ENCODE measurements at places on chromosomes 12 and 14.

- no peaks in the 10 kb centered on the region for H3K4me1 ChIP-seq
- H3K36me3 ChIP-seq: peaks cover 18% of the 10 kb centered on the region
- H3K27me3 ChIP-seq: no peaks in the 10 kb centered on the region
- no peak overlapping the region for H3K27ac ChIP-seq
These were observed 40.6 kb downstream of the FNTB start for GRCh38 chr14:65027127-65027799.

DNA sequence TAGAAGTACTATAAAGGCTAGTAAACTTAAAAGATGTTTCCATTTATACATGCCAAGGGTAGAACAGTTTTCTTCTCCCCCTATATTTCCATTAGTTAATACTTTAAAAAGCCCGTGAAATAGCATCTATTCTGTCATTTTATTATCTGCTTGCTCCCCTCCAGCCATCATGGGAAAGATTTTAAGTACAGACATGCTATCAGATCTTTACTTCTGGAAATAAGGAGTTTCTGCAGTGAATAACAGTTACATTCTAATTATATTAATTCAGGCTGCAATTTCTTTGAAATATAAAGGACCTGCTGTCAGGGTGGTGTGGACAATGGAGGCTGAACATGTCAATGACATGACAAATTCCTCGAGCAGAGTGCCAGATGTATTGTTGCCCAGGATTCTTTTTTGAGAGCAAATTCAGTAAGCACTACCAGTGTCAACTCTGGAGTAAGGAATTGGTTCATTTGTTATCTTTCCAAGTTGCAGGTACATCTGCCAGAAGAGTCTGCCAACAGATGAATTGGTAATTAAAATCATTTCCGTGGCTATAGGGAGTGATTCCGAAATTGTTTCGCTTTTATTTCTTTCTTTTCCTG is 151.3 kb downstream of the BTG1 start:
- no peak for DNase-seq
- H3K36me3 ChIP-seq: no peaks in the 10 kb centered on the region
- peaks cover 25% of the 10 kb centered on the region for H3K4me1 ChIP-seq

DNA sequence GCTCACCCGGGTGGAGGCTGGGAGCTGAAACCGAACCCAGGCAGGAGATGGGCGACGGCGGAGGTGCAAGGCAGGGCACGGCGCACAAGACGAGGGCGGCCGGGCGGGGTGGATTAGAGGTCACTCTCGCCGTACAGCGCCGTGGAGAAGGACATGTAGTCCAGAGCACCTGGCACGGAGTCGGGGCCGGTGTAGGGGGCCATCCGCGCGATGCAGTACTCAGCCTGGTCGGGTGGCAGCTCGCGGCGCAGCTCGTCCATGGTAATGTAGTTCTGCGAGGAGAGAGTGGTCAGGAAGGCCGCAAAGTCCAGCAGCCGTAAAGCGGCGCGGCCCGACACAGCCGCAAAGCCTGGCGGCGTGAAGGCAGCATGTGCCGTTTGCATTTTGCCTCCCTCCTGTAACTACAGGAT is 81.9 kb upstream of the ZFP36L1 start:
- H3K27me3 ChIP-seq: no peaks in the 10 kb centered on the region
- DNase-seq: peak; percentile 69
- H3K4me3 ChIP-seq: no peak overlapping the region

GRCh38 chr12:52601671-52602070 is 408 bp upstream of the KRT72 start:
- no peaks in the 10 kb centered on the region for H3K36me3 ChIP-seq
- H3K4me1 ChIP-seq: no peaks in the 10 kb centered on the region
- peaks cover 37% of the 10 kb centered on the region for H3K27me3 ChIP-seq
- no peak for DNase-seq

GRCh38 chr12:15547691-15548090 is 225.4 kb downstream of the PTPRO start:
- H3K36me3 ChIP-seq: no peaks in the 10 kb centered on the region
- H3K27me3 ChIP-seq: no peaks in the 10 kb centered on the region
- no peak for DNase-seq
- H3K4me1 ChIP-seq: peaks cover 52% of the 10 kb centered on the region
- peak overlapping the region; percentile 19 for H3K4me3 ChIP-seq
- H3K27ac ChIP-seq: no peak overlapping the region

DNA sequence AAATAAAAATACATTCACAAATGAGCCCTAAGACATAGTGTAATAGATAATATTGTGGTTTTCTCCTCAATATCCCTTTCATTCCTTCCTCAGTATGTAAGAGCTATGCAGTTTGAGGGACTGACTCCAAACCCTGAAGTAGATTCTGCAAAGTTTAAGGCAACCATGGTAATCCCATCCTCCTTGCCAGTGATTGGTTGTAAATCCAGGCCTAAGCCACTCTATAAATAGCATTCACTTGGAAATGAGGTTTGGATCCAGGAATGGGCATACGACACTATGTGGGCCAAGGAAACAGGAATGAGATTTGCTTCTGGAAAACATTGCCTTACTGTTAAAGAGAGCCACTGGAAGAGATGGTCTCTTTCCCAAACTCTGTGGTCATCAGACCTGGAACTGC is 468.7 kb upstream of the SOX5 start:
- no peaks in the 10 kb centered on the region for H3K4me1 ChIP-seq
- H3K27me3 ChIP-seq: no peaks in the 10 kb centered on the region
- H3K27ac ChIP-seq: peak overlapping the region; percentile 29

DNA sequence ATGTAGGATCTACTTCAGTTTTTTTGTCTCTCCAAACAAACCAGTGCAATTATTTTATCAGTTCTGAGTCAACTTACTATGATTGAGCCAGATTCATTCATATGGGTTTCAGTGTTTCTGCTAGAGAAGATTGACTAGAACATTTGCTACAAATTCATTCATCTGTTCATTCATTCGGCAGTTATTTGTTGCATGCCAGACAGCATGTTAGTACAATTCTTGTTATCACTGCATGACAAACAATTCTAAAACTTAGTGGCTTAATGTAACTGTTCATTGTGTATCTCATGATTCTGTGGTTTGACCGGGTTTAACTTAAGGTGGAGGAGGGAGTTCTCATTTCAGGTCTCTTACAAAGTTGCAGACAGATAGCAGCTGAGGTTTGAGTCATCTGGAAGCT is 52.3 kb downstream of the POLR3B start:
- H3K4me1 ChIP-seq: no peaks in the 10 kb centered on the region
- H3K4me3 ChIP-seq: no peak overlapping the region
- H3K36me3 ChIP-seq: peaks cover 13% of the 10 kb centered on the region
- no peaks in the 10 kb centered on the region for H3K27me3 ChIP-seq

GRCh38 chr12:71942703-71943102 is 4.1 kb downstream of the TPH2 start:
- H3K36me3 ChIP-seq: no peaks in the 10 kb centered on the region
- H3K4me1 ChIP-seq: no peaks in the 10 kb centered on the region
- no peak for DNase-seq
- no peak overlapping the region for H3K27ac ChIP-seq
- no peak overlapping the region for H3K4me3 ChIP-seq

- no peaks in the 10 kb centered on the region for H3K4me1 ChIP-seq
- no peak for DNase-seq
- H3K4me3 ChIP-seq: no peak overlapping the region
- no peaks in the 10 kb centered on the region for H3K36me3 ChIP-seq
These were observed 52.6 kb upstream of the FBRSL1 start for GRCh38 chr12:132437252-132437932.

- DNase-seq: no peak
- no peaks in the 10 kb centered on the region for H3K27me3 ChIP-seq
- H3K27ac ChIP-seq: no peak overlapping the region
These were observed 11.1 kb downstream of the KIF21A start for GRCh38 chr12:39431797-39432196.

GRCh38 chr12:212415-212714 is 1.6 kb downstream of the SLC6A12 start:
- no peak overlapping the region for H3K4me3 ChIP-seq
- no peaks in the 10 kb centered on the region for H3K36me3 ChIP-seq
- H3K27ac ChIP-seq: no peak overlapping the region
- no peak for DNase-seq
- peaks cover 59% of the 10 kb centered on the region for H3K27me3 ChIP-seq
- no peaks in the 10 kb centered on the region for H3K4me1 ChIP-seq

Data from tibial artery (tissue), 4 donors.